ENCODE measurements at places on chromosomes 5 and 9. TPM values are rescaled to one million over a fixed set of nuclear protein-coding genes. Genes with fewer than 3 reads are reported as not detected.

- peak; percentile 40 for DNase-seq
These were observed 134.5 kb downstream of the GNAQ start for GRCh38 chr9:77896938-77897667.

GRCh38 chr9:19074836-19075235, 25.6 kb downstream of the RRAGA start:
- DNase-seq, result peak; percentile 34

- DNase-seq, result peak; percentile 80
These were observed 132.0 kb upstream of the RAI14 start for GRCh38 chr5:34524123-34524522.

DNA sequence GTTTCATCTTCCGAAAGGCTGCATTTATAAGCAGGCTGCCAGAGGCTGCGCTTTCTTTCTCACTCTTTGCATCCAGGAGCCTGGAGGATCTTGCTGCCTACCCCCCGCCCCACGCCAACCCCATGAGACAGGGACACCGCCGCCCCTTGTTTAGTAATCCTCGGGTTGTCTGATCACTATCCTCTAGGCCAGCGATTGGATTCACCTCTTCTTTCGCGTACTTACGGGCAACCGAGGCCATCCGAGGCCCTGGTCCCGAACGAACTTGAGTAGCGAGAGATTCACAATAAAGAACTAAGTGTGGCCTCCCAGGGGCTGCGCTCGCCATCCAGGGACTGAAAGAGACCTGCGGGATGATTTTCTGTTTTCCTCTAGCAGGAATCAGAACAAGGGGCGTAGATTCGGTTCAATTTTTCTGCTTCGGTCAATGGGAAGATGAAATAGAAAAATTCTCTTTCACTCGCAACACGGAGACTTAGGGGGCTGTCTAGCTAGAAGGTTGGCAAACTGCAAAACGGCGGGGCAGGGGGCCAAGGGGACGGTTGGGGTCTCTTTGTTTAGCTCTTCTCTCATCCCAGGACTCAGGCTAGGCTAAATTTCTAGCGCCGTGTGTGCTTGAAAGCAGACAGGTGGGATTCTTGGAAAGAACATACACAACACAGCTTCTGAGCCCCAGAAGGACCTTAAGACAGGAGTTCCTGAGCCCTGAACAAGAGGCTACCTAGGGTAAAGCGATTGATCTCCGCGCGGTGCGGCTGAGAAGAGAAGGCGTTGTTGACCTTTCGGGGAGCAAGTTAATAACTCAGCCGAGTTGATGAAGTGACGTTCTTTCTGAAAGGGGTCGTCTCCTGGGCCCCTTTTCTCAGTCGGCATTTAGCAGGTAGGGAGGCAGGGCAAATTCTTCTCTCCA, 5.8 kb upstream of the ISL1 start:
- DNase-seq, result no peak

- no peak for DNase-seq
These were observed 15.1 kb upstream of the CARTPT start for GRCh38 chr5:71703941-71704340.

DNA sequence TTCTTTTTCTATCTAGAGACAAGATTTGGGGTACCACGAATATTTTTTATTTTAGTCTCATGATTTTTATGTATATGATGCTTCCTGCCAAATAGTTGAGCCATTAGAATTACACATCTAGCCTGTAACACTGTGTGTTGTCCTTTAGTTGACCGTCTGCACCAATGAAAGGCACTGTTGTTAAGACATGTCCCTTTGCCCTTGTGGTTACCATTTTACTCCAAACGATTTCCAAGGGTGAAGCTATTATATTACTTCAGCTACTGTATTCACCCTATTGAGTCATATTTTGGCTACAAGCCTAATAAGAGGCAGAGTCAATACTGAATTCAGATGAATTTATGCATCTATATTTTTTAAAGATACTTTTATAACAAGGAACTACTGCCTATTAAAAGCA, 207.6 kb downstream of the CETN3 start:
- no peak for DNase-seq

GRCh38 chr5:104569621-104570020, 1007.0 kb upstream of the NUDT12 start:
- no peak for DNase-seq

DNA sequence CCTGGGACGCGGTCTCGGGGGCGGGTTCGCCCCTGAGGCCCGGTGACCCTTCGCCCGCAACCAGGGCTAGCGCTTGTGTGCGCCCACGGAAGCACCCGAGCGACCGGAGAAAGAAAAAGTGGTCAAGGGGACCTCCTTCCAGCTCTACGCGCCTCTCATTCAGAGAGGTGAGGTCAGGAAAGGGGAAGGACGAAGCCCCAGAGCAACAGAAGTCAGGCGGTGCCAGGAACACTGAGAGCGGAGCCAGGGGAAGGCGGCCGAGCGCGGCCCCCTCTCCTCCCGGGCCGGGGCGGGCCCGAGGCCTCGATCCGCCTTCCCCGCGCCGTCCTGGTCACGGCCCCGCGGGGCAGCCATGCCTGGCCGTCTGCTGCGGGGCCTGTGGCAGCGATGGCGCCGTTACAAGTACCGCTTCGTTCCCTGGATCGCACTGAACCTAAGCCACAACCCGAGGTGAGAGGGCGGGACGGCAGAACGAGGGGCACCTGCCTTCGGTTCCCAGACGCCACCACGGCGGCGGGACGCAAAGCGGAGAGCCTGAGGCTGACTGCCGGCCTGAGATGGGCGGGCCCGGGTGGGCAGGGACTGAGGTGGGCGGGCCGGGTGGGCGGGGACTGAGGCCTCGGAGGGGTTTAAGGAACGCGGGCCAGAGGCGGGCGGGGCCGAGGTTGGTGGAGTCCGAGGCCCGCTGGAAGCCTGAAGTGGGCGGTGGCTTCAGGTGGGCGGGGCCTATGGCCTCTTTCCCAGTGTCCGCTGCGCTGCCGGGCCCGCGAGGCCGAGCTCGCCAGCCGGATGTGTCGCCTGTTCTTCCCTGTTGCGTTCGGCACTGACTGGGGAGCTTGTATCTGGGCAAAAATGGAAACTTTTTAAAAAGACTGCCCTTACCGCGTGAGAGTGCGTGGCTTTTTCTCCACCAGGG, at the start of gene SETD9:
Gene SETD9, plus strand, starts transcription at position 303 of the 916 bp plus-strand sequence. Its CDS starts 50 bp downstream, at position 353.
- DNase-seq, result peak; percentile 98

Gene SLC34A3
- not detected for total RNA-seq

Gene ANKRD31
- total RNA-seq, result 0.05 TPM

Gene SLC6A19
- total RNA-seq, result not detected

GRCh38 chr5:123304777-123305316, 118.4 kb downstream of the CEP120 start:
- DNase-seq, result no peak

- no peak for DNase-seq
These were observed 24.9 kb downstream of the TENT2 start for GRCh38 chr5:79636981-79637733.

Gene SLC12A7
- total RNA-seq, result 38.8 TPM

Gene BARX1
- not detected for total RNA-seq

DNA sequence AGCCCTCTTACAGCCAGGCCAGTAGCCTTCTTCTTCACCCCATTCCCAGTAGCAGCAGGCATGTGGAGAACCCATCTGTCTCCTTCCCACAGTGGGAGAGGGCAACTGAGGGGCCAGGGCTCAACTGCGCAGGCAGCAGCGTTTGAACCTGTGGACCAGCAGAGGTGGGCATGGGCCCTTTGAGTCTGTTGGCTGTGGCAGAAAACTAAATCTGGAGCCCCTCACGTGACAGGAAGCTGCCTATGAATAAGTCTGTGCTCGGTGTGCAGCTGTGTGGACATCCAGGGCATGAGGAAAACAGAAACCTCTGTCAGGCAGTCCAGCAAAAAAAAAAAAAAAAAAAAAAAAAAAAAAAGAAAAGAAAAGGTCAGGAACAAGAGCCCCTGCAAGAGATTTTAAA, 189.2 kb upstream of the NR3C1 start:
- DNase-seq, result peak; percentile 59

GRCh38 chr5:137734962-137735554, 831 bp downstream of the KLHL3 start:
- DNase-seq, result peak; percentile 60

DNA sequence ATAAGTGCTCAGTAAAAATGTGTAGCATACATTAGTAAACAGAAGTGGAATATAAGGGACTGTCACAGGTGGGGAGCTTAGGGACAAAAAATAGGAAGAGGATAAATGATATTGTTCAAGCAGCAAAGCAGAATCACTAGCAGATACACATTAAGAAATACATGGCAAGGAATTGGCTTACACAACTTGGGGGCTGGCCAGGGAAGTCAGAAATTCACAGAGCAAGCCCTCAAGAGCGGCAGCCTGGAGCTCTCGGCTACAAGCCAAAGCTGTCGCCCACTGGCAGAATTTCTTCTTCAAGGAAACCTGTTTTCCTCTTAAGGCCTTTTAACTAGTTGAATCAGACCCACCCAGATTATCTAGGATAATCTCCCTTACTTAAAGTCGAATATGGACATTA, 73.0 kb upstream of the SMIM23 start:
- no peak for DNase-seq

Gene GPX8
- 18.7 TPM for total RNA-seq

Gene GABRA1
- not detected for total RNA-seq

- DNase-seq, result no peak
These were observed 171.9 kb upstream of the GRIA1 start for GRCh38 chr5:153318556-153318955.

DNA sequence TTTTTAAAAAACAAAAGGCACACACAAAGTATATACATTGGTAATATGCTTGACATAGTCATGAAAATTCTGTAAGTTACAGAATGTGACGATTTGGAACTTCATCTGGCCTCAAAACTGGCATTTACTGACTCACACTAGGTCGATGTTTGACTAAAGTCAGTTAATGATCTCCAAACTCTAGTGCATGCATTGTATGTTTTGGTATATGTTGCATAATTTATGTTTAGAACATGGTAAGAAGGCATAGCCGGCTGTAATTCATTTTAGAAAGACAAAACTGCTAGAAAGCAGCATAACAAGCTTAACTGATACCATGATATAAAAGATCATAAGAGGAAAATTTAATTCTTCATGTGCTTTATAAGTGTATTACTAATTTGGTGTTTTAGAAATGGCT, 58.6 kb upstream of the RICTOR start:
- DNase-seq, result no peak

- DNase-seq, result no peak
These were observed 16.8 kb downstream of the TRAF2 start for GRCh38 chr9:136903041-136903554.

Gene DAPK1
- total RNA-seq, result 51.6 TPM

GRCh38 chr5:108623826-108624225, 123.9 kb upstream of the FER start:
- no peak for DNase-seq

GRCh38 chr9:136627703-136628102, 35.0 kb upstream of the EGFL7 start:
- DNase-seq, result no peak

GRCh38 chr5:94811331-94811730, 192.9 kb downstream of the SLF1 start:
- no peak for DNase-seq

Gene PLCXD3
- 0.51 TPM for total RNA-seq

DNA sequence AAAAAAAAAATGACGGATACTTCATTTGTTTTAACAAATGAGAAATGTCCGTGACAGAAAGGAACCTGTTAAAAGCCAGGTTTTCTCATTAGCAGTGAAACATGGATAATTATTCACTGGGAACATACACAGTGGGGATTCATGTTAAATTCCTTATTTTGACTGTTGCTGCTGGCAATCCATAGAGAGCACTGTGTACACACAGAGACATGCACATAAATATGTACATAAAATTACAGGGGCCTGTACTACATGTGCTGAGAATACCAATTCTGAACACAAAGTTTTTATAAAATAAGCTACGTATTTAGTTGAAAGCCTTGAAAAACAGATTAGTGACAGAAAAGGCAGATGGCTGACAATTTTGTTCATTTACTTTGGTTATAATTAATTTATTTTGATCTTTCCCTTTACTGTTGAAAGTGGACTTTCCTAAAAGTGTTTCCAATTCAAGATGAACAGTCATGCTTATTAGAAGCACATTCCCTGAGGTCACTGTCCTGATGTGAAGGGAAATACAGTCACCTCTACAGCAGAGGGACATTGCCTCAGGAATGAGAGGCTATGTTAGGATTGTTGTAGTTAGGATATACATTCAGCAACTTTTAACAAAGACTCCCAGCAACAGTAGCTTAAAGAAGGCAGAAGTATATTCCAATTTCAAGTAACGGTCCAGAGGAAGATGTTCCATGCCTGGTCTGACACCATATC, 166.7 kb downstream of the SAXO1 start:
- no peak for DNase-seq

DNA sequence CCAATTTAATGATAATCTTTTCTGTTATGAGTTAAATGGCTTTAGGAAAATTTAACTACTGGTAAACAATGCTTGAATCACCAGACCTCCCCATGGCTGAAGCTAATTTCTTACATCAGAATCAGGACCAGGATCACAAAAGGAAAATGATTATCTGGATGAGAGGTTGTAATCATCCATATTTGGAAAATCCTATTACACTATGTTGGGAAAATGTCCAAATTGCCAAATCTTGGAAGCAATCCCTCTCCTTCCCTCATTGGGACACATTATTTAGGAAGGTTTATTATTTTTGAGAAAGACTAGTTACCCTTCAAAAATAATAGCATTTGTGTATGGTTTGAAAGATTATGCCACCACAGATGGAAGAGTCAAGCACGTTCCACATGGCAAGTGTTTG, 130.7 kb upstream of the MINAR2 start:
- no peak for DNase-seq

DNA sequence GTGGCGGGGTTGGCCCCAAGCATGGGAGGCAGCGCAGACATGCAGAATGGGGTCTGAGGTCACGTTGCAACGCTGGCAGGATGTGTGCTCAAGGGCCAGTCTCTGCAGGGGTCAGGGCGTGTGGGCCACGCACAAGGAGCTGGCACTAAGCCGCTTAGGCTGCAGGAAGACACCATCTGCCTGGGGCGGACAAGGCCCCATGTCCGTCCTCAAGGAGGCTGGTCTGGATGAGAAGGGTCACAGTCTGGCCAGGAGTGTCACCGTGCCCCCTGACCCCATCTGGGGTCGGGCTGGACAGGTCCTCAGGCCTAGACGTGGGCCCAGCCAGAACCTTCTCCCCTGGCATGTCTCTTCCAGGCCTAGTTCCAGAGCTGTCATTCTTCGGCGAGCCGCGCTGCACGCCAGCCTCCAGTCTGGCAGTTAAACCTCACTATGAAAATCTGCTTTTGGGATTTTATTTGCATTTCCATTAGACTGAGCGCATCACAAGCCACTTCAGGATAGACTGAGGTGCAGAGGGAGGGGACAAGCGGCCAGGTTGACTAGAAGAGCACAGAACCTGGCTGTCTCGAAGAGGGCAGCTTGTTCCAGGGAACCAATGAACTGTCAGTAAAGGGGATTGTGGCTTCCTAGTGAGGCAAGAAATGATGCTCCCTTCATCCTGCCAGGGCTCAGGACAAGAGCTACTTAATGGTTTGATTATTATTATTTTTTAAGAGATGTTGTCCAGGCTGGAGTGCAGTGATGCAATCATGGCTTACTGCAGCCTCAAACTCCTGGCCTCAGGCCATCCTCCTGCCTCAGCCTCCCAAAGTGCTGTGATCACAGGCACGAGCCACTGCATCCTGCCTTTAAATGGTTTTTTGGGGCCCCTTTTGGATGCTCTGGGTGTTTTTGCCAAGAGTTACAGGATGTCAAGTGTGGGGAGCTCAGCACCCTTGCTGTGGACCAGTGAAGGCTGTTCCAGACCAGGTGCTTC, 4.3 kb downstream of the BRD3OS start:
- no peak for DNase-seq

Gene SLCO6A1
- total RNA-seq, result not detected

- peak; percentile 87 for DNase-seq
These were observed 1.6 kb upstream of the MEF2C start for GRCh38 chr5:88884608-88884877.

GRCh38 chr9:96500696-96501632, 51.0 kb downstream of the HABP4 start:
- no peak for DNase-seq

Gene SELENOP
- total RNA-seq, result 79.4 TPM

Gene PCDHGA3
- 1.2 TPM for total RNA-seq
